ENCODE measurements at places on chromosomes 2 and 18.

DNA sequence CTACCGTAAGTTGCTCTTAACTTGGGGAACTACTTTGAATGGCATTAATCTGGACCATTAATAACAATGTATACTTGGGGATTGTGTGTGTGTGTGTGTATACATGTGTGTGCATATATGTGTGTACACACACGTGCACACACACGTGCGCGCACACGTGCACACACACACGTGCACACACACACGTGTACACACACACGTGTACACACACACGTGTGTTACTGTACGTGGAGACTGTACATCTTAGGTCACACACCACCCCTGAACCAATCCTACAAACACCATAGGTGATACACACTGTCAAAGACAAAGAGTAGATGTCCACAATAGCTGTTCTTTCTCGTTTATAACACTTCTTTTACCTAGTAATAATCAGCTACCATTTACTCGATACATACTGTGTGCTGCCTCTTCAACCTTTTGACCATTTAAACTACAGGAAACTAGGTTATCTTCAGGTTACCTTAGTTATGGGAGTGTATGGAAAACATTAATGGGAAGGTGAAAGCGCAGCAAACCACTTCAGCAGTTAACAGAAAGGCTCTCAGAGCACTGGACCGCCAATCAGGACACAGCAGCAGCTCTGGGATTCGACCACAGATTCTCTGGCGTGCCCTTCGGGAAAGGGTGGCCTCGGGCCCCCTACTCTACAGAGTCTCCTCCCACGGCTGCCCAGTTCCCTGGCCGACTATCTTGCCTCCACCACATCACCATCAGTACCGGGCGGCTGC, 894 bp upstream of the GCC2 start:
- DNase-seq = no peak

- DNase-seq = no peak
Observed at GRCh38 chr2:240591226-240591625, 4.7 kb downstream of the CAPN10 start.

DNA sequence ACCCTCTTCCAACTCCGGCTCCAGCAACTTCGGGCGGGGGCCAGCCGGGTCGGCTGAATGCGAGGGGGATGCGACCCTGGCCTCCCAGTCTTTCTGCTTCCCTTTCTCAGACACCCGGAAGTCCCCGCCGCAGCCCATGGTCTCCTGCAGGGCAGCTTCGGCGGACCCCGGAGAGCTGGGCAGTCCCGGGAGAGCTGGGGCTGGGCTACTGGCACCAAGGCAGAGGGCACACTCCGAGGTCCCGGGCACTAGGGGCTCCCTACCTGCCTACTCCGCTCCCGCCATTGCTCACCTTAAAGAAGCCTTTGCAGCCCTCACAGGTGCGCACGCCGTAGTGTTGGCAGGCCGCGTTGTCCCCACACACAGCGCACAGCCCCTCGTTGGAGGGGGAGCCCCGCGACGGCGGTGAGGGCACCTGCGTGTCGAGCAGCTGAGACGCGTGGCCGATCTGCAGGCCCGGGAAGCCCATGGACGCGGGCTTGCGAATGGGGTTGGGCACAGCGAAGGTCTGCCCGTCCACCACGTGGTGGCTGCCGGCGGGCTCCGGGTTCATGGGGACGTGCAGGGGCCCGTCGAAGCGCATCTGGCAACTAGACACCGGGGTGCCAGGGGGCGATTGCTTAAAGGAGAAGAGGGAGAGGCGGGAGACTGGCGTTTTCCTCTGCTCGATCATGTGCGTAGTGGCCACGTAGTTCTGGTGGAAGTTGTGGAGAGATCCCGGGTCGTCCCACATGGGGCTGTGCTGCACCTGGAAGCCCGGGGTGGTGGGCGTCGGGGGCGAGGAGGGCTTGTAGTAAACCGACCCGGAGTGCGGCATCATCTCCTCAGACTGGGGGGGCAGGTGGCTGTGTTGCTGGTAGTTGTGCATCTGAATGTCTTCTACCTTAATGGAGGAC, 3.2 kb downstream of the NR4A2 start:
- DNase-seq = no peak

DNA sequence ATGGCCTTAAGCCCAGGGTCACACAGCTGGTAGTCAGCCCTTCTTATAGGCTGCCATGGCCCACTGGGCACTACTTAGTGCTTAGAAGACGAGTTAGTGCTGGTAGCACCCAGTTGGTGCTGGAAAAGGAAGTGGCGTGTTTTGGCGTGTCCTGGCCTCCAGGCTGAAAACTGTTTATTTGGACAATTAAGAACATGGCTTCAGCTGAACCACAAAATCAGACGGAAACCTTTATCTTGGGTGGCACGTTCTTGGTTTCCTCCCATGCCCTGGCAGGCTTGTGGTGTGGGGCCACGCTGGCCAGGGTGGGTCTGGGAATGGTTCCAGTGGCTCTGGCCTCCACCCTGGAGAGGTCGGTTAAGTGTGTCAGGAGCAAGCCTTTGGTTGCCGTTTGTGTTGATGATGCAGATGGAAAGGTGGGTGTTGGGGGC, 141.5 kb upstream of the HAAO start:
- DNase-seq = no peak

DNA sequence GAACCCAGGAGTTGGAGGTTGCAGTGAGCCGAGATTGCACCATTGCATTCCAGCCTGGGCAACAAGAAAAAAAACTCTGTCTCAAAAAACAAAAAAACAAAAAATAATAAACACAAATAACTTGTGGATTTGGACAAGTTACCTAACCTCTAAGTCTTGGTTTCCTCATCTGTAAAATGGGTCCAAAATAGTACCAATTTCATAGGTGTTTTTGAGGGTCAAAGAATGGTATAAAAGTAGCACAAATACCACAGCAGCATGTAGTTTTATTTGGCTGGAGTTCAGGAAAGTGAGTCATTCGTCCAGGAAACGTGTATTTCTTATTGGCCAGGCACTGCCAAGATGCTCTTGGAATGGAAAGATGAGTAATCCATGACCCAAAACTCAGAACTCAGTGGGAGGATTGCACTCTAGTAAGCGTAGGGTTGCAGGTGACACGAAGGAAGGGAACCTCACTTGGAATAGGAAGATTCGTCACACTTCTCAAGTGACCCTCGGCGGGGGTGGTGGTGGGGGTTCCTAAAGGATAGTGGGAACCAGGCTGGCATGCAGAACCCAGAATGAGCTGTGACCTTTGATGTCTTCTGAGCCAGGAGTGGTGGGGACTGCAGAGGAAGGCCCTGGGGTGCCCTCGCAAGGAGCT, 24.4 kb downstream of the GRHL1 start:
- DNase-seq = peak; percentile 75

- no peak for DNase-seq
Observed at GRCh38 chr2:207126724-207127308, 38.9 kb downstream of the KLF7 start.

GRCh38 chr2:67479261-67479660, 82.1 kb downstream of the ETAA1 start:
- no peak for DNase-seq

DNA sequence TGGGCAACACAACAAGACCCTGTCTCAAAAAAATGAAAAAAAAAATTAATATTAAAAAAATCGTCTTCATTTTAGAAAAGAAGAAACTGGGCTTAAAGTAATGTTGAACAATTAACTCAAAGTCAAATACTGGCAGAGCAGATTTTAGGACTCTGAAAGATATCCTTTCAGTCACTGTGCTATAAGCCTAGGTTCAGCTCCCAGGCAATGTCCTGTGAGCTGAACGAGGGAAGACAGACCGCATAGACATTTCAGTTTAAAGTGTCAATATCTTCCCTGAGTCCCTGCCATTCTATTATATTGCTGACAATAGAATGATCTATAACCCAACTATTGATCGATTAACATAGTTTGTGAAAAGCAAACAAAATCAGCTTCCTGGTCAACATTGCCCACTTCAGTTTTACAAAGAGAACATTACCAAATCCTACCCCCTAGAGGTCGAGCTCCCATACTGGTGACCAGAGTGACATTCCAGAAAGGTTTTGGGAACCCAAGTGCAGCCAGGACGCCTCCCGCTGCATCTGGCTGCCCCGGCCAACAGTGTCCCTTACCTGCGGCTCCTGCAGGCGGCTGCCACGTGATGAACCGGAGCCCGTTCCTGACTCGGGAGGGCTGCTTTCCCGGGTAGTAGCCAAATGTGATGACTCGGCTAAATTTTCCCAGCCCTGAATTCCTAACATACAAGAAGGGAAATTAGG, 639 bp downstream of the MRO start:
- no peak for DNase-seq

Measured in LNCaP clone FGC (cell line).